ENCODE measurements at places on chromosomes 4 and X. TPM values are rescaled to one million over a fixed set of nuclear protein-coding genes. Genes with fewer than 3 reads are reported as not detected.

The ATP1B4 gene
- total RNA-seq = not detected

The HSPA4L gene
- 4.7 TPM for total RNA-seq

The RPA4 gene
- total RNA-seq = 0.34 TPM

The TCEAL8 gene
- total RNA-seq = 81.0 TPM

The ARSJ gene
- 6.3 TPM for total RNA-seq

The SLC25A53 gene
- total RNA-seq = 4.2 TPM

The MAGED4 gene
- 62.3 TPM for total RNA-seq

The CENPVL3 gene
- 5.2 TPM for total RNA-seq

The NOX1 gene
- total RNA-seq = not detected

The ASB9 gene
- not detected for total RNA-seq

The CETN2 gene
- 24.3 TPM for total RNA-seq

DNA sequence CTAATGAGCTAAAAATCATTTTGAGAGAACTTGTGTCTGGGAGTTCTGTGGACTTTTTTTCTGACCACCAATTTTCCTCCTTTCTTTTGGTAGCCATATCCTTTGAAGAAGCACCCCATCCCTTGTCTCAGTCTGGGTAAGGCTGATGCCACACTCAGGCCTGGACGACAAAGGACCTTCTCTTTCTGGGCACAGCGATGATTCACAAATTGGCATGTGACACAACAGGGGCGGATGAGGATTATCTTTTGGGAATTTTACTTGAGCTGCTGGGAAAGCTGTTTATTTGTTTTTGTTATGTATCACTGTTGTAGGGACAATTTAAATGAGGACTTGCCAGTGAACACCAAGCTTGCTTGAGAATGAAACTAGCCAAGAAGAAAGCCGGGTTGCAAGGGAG is 233.4 kb upstream of the HAND2 start:
- no peak overlapping the region for H3K27ac ChIP-seq
- no peaks in the 10 kb centered on the region for H3K27me3 ChIP-seq
- H3K36me3 ChIP-seq = no peaks in the 10 kb centered on the region
- DNase-seq = no peak
- no peak overlapping the region for H3K4me3 ChIP-seq

DNA sequence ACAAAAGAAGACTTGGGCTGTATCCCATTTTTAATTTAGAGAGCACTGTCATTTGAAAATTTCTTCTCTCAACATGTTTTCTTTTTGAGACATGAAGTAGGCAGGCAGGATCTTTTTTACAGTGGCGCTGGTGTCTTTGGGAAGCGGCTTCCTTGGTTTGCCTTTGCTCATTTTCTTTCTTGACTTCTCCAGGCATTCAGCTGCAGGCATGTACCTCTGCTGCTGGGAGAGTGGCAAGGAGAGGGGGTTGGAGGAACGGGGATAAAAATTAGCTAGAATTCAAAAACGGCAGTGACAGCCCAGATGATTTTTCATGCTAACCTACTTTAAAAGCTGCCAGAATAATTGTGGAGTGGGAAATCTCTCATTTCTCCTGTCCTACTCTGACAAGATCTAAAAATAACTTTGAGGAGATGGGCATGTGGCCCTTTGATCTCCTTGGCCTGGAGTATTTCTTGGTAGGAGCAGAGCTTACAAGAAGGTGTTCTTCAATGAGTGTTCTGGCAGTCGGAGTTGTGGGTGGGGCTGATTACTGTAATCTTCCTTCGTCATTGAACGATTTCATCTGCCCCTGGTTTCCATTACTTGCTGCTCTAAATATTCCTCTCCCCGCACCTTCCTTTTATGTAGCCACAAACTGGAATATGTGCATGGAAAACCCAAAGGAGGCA is 54.8 kb downstream of the TBL1X start:
- DNase-seq = no peak
- H3K27ac ChIP-seq = no peak overlapping the region
- H3K36me3 ChIP-seq = no peaks in the 10 kb centered on the region
- no peak overlapping the region for H3K4me3 ChIP-seq

GRCh38 chrX:77731821-77732419 is 54.1 kb downstream of the ATRX start:
- H3K4me3 ChIP-seq = no peak overlapping the region
- H3K27ac ChIP-seq = no peak overlapping the region
- no peaks in the 10 kb centered on the region for H3K27me3 ChIP-seq
- H3K36me3 ChIP-seq = no peaks in the 10 kb centered on the region
- H3K4me1 ChIP-seq = no peaks in the 10 kb centered on the region

GRCh38 chr4:114087596-114088230 is 108.3 kb upstream of the ARSJ start:
- no peak for DNase-seq
- no peak overlapping the region for H3K27ac ChIP-seq
- no peaks in the 10 kb centered on the region for H3K36me3 ChIP-seq
- no peak overlapping the region for H3K4me3 ChIP-seq

- H3K4me1 ChIP-seq = no peaks in the 10 kb centered on the region
- H3K4me3 ChIP-seq = no peak overlapping the region
- no peaks in the 10 kb centered on the region for H3K36me3 ChIP-seq
- DNase-seq = peak; percentile 78
These were observed 15.1 kb downstream of the NOCT start for GRCh38 chr4:139030614-139031235.

- H3K27ac ChIP-seq = no peak overlapping the region
- DNase-seq = no peak
- no peaks in the 10 kb centered on the region for H3K27me3 ChIP-seq
- no peaks in the 10 kb centered on the region for H3K4me1 ChIP-seq
- no peak overlapping the region for H3K4me3 ChIP-seq
These were observed 1120.2 kb downstream of the ARAP2 start for GRCh38 chr4:35124106-35124505.

GRCh38 chrX:30373951-30374350 is 64.8 kb upstream of the NR0B1 start:
- H3K36me3 ChIP-seq = no peaks in the 10 kb centered on the region
- no peak overlapping the region for H3K4me3 ChIP-seq
- no peak for DNase-seq
- no peaks in the 10 kb centered on the region for H3K27me3 ChIP-seq

DNA sequence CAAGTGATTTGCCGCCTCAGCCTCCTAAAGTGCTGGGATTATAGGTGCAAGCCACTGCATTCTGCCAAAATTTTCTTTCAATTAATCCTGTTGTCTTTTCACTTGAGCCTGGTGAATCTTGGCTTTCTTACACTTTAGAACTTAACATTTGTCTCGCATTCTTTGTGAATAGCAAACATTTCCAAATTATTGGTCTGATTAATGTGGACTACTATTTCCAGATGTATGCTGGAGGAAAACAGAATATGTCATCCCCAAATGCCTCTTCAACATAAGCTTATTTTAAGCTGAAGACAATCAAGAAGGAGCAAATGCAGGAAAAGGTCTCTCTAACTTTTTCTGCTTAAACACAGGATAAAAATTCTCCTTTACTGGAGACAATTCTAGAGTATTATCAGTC is 233.4 kb downstream of the PPP4R3C start:
- no peak for DNase-seq
- no peaks in the 10 kb centered on the region for H3K27me3 ChIP-seq
- H3K4me3 ChIP-seq = no peak overlapping the region
- H3K4me1 ChIP-seq = no peaks in the 10 kb centered on the region
- no peaks in the 10 kb centered on the region for H3K36me3 ChIP-seq

GRCh38 chrX:68186552-68187262 is 246.6 kb downstream of the OPHN1 start:
- H3K4me1 ChIP-seq = no peaks in the 10 kb centered on the region
- no peak overlapping the region for H3K4me3 ChIP-seq
- no peak overlapping the region for H3K27ac ChIP-seq
- no peaks in the 10 kb centered on the region for H3K36me3 ChIP-seq

DNA sequence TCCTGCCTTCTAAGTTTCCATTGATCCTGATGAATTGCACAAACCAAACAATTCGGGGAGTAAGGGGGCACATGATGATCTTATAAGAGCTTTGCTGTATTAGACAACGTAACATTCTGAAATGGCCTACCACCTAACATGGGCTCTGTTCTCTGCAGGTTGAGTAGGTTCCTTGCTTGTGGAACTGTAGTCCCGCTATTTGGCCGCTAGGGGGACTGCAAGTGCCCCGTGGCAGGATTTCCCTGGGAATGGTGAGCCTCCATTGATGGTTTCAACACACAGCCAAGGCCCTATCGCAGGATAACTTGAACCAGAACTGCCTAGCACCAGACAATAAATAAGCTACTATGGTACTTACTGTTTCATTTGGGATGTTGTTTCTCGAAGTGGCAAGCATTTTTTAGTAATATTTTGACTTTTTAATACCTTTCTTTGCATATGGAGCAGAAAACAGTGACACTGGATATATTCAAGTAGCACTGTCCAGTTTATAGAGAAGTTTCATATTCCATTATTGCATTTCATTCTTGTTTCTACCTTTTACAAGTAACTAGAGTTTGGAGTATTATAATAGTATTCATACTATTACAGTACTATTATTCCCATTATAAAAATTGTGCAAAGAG is 11.9 kb downstream of the AR start:
- DNase-seq = peak; percentile 46
- H3K4me1 ChIP-seq = no peaks in the 10 kb centered on the region
- peaks cover 7% of the 10 kb centered on the region for H3K36me3 ChIP-seq
- H3K27me3 ChIP-seq = no peaks in the 10 kb centered on the region
- H3K27ac ChIP-seq = no peak overlapping the region

DNA sequence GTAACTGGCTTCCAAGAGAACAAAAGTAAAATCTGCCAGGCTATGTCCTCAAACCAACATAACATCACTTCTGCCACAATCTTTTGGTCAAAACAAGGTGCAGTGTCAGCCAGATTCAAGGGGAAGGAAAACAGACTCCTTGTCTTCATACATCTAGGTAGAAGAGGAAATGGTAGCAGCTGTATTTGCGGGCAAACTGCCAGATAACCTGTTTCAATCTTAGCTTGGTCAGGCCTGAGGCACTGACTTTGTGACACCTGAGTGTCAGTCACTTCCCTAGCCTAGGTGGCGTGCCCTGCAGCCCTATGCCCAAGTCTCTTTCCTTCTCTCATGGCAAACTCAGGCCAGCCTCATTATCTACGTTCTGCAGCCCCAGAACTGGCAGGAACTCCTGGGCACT is 146.2 kb upstream of the JADE1 start:
- no peaks in the 10 kb centered on the region for H3K27me3 ChIP-seq
- H3K36me3 ChIP-seq = no peaks in the 10 kb centered on the region
- H3K4me1 ChIP-seq = no peaks in the 10 kb centered on the region

DNA sequence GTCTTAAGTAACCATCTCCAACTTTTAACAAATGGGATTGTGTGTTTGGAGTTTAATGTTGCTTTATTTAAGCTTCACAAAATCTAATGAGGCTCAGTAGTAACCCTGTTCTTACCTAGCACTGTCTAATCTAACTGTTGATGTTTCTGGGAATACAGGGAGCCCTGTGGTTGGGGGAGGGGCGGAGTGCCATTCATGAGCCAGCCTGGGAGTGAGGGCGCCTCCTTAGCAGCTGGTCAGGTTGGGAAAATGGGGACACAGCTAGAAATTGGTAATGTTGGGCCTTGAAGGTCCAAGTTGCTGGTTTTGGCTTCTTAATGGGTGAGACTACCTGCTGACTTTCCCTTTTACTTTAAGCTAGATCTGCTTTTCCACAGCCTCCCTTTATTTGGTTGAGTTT is 22.9 kb upstream of the TADA2B start:
- DNase-seq = no peak
- H3K27me3 ChIP-seq = no peaks in the 10 kb centered on the region

DNA sequence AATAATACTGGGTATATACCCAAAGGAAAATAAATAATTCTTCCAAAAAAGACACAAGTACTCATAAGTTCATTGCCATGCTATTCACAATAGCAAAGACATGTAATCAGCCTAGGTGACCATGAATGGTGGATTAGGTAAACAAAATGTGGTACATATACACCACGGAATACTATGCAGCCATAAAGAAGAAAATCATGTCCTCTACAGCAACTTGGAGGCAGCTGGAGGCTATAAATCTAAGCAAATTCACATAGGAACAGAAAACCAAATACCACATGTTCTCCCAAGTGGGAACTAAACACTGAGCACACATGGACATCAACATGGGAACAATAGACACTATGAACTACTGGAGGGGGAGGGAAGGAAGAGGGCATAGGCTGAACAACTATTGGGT is 146.2 kb downstream of the ATRX start:
- H3K36me3 ChIP-seq = peaks cover 7% of the 10 kb centered on the region
- no peak overlapping the region for H3K27ac ChIP-seq
- no peak for DNase-seq
- no peak overlapping the region for H3K4me3 ChIP-seq
- H3K4me1 ChIP-seq = no peaks in the 10 kb centered on the region

- peak overlapping the region; percentile 80 for H3K4me3 ChIP-seq
- no peaks in the 10 kb centered on the region for H3K36me3 ChIP-seq
- no peaks in the 10 kb centered on the region for H3K27me3 ChIP-seq
- peak overlapping the region; percentile 74 for H3K27ac ChIP-seq
- no peak for DNase-seq
These were observed 814 bp upstream of the MMAA start for GRCh38 chr4:145618210-145618931.

DNA sequence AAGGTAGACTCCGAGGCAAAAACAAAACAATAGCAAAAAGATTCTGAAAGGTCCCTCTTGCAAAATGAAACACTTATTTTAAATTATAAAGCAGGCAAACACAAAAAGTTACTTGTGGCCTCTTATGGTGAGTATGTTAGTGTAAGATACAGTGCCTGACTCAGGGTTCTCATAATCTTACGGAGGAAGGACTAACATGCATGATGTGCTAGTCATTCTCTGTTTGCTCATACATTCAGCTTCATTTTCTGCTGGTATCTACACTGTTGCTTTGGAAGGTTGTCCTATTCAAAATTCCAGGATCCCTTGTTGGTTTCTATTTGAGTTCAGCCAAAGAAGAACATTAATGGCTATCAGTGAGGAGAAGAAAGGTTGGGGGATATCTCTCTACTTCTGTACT is 249.1 kb upstream of the FAM47A start:
- no peaks in the 10 kb centered on the region for H3K4me1 ChIP-seq
- H3K27ac ChIP-seq = no peak overlapping the region
- H3K4me3 ChIP-seq = no peak overlapping the region
- no peaks in the 10 kb centered on the region for H3K36me3 ChIP-seq
- H3K27me3 ChIP-seq = no peaks in the 10 kb centered on the region
- DNase-seq = no peak

GRCh38 chr4:5988086-5988845 is 30.0 kb downstream of the C4orf50 start:
- DNase-seq = no peak
- no peaks in the 10 kb centered on the region for H3K27me3 ChIP-seq
- no peak overlapping the region for H3K4me3 ChIP-seq
- H3K36me3 ChIP-seq = no peaks in the 10 kb centered on the region
- H3K27ac ChIP-seq = no peak overlapping the region

- H3K36me3 ChIP-seq = no peaks in the 10 kb centered on the region
- peak overlapping the region; percentile 66 for H3K4me3 ChIP-seq
- H3K4me1 ChIP-seq = peaks cover 5% of the 10 kb centered on the region
- H3K27me3 ChIP-seq = peaks cover 7% of the 10 kb centered on the region
- no peak overlapping the region for H3K27ac ChIP-seq
These were observed 11.2 kb upstream of the BCOR start for GRCh38 chrX:40108959-40109287.

DNA sequence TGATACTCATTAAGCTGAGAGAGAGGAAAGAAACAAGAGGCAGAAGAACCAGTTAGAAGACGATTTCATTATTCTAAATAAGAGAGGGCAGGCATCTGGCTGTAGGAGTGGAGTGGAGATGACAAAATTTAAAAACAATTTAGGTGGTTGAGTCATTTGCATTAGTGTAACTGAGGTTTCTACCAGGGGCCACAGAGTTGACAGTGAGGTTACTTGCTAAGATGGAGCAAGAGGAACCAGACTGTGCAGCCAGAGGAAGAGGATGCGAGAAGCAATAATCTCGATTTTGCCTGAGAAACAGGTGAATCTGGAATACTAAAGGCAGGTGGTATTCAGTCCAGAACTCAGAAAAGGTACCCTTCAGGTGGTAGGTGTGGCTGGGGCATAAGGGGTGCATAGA is 491.9 kb downstream of the MID1IP1 start:
- H3K27me3 ChIP-seq = no peaks in the 10 kb centered on the region
- no peak overlapping the region for H3K27ac ChIP-seq
- no peak overlapping the region for H3K4me3 ChIP-seq
- H3K36me3 ChIP-seq = no peaks in the 10 kb centered on the region
- DNase-seq = no peak
